M059J (cell line): ENCODE measurements at places on chromosomes 3 and 15. TPM values are rescaled to one million over a fixed set of nuclear protein-coding genes. Genes with fewer than 3 reads are reported as not detected.

Gene MRPS25
- 5.6 and 12.6 TPM in 2 replicates for total RNA-seq

Gene GOLGA6B
- not detected in 2 replicates for total RNA-seq

Gene ARL6IP5
- 41.4 and 42.4 TPM in 2 replicates for total RNA-seq

Gene TNNC1
- total RNA-seq: not detected in 2 replicates

Gene ACTRT3
- 1.7 and 2.9 TPM in 2 replicates for total RNA-seq

Gene CBLB
- total RNA-seq: 11.0 and 11.4 TPM in 2 replicates

Gene IGSF11
- not detected in 2 replicates for total RNA-seq

Gene CLEC3B
- 2.2 TPM in 1 of 2 replicates, not detected in the other for total RNA-seq

Gene TRIM42
- not detected in 2 replicates for total RNA-seq

Gene TMEM89
- total RNA-seq: not detected in 2 replicates

Gene HHATL
- not detected in 2 replicates for total RNA-seq

Gene SLC15A2
- 0.32 and 0.37 TPM in 2 replicates for total RNA-seq

Gene ADAMTS17
- total RNA-seq: 0.02 TPM in 1 of 2 replicates, not detected in the other

Gene GLDN
- 0.74 and 1.6 TPM in 2 replicates for total RNA-seq

Gene FAM3D
- total RNA-seq: not detected in 2 replicates

Gene EDEM1
- total RNA-seq: 8.9 and 17.7 TPM in 2 replicates

Gene CRTC3
- total RNA-seq: 8.0 and 12.0 TPM in 2 replicates

Gene ZBBX
- not detected in 2 replicates for total RNA-seq

Gene NANOGP8
- not detected in 2 replicates for total RNA-seq

Gene IGSF10
- total RNA-seq: 4.3 and 5.1 TPM in 2 replicates

Gene MGLL
- total RNA-seq: 11.9 and 17.0 TPM in 2 replicates

Gene GNAT1
- total RNA-seq: not detected in 2 replicates

Gene MYO5C
- 2.5 and 6.4 TPM in 2 replicates for total RNA-seq

Gene ACSBG1
- total RNA-seq: not detected in 2 replicates

Gene PLA2G4F
- total RNA-seq: not detected in 2 replicates

Gene AGTR1
- 0.39 TPM in 1 of 2 replicates, not detected in the other for total RNA-seq

Gene ATRIP
- 4.9 and 7.2 TPM in 2 replicates for total RNA-seq

Gene GOLGA6A
- total RNA-seq: not detected in 2 replicates

Gene PLA2G4E
- total RNA-seq: not detected in 2 replicates

Gene KIF7
- total RNA-seq: 1.9 and 6.4 TPM in 2 replicates

Gene IQCF5
- total RNA-seq: not detected in 2 replicates

Gene PLOD2
- total RNA-seq: 240 and 344 TPM in 2 replicates

Gene GPR176
- total RNA-seq: 75.9 and 107 TPM in 2 replicates

Gene WWTR1
- 25.0 and 36.4 TPM in 2 replicates for total RNA-seq

Gene FSD2
- not detected in 2 replicates for total RNA-seq

Gene CILP
- total RNA-seq: 0.02 TPM in 1 of 2 replicates, not detected in the other

Gene LRRC2
- 0.17 and 1.1 TPM in 2 replicates for total RNA-seq

Gene RRP9
- total RNA-seq: 22.2 and 26.3 TPM in 2 replicates
